ENCODE measurements at places on chromosomes 16 and 17.

- no peak for DNase-seq
These were observed 1.3 kb downstream of the NQO1 start for GRCh38 chr16:69724981-69725479.

DNA sequence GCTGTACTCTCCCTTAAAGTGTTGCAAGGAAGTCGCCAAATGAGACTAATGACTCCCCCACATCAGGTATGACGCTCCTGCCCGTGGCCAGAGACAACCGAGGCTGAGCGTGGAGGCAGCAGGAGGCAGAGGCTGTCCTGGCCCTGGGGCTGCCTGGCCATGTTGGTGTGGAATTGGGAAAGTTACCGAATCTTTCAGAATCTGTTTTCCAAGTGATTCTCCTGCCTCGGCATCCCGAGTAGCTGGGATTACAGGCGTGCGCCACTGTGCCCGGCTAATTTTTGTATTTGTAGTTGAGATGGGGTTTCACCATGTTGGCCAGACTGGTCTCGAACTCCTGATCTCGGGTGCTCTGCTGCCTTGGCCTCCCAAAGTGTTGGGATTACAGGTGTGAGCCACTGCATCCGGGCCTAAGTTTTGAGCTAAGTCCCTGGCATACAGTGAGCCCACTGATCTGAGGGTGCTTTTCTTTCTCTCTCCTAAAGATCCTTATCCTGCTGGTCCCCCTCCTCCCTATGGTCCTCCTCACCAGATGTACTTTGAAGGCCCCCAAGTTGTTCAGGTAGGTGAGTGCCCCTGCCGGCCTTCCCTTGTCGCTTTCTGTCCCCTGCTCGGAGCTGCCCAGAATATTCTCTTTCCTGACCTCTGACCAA lies 700 bp downstream of the LITAFD start:
- no peak for DNase-seq

GRCh38 chr16:66207139-66207882 lies 159.2 kb upstream of the CDH5 start:
- DNase-seq: no peak

DNA sequence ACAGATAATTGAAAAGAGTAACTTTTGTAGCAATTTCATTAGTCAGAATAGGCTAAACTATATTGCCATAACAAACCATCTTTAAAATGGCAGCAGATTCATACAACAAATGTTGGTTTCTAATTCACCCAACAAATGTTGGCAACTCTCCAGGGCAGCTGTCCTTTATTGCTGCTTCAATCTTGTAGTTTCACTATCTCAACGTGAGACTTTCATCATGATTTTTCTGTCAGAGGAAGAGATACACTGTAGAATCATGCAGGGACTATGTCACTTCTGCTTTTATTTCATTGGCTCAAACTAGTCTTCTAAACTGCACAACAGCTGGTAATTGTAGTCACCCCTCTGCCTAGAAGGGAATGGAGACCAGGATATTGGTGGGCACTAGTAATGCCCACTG lies 174.2 kb downstream of the TANC2 start:
- DNase-seq: peak; percentile 45

DNA sequence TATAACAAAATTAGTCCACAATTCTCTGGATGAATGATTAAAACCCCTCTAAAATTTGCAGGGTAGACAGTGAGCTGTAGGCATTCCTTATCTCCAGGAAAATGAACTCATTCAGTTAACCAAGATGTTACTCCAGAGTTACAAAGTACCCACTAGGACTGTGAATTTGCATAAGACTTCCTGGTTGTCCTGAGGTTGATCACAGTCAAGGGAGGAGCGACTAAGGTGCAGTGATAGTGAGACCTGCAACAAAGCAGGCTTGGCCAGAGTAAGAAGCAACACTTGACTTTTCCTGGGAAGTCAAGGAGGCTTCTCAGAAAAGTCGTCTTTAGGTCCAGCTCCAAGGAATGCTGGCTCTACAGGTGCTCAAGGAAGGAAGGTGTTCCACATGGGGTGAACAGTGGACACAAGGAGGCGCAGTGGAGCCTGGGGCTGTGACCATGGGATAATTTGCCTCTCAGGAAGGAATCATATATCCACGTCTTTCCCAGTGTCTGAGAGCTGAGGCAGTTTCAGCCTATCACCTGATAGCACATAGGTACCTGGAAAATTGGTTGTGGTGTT lies 821.1 kb upstream of the EEF2KMT start:
- no peak for DNase-seq

GRCh38 chr16:73482310-73482709 lies 434.4 kb upstream of the ZFHX3 start:
- DNase-seq: no peak

- DNase-seq: peak; percentile 38
These were observed 16.0 kb downstream of the SOX8 start for GRCh38 chr16:997440-998051.

DNA sequence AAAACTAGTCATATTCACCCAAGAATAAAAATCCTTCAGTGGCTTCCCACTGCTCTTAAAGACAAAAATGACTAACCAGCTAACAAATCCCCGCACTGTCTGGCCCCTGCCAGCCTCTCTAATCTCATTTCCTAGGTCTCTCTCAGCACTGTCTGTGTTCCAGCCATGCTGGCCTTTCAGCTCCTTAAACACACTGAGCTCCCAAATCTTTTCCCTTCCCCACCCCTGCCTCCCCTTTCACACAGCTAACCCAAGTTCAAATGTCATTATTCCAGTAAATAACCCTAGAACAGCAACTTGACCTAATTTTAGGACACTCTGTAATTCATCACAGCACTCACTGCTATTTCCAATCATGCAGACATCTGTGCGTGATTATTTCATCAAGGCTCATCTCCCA lies 7.8 kb downstream of the SHCBP1 start:
- DNase-seq: no peak

DNA sequence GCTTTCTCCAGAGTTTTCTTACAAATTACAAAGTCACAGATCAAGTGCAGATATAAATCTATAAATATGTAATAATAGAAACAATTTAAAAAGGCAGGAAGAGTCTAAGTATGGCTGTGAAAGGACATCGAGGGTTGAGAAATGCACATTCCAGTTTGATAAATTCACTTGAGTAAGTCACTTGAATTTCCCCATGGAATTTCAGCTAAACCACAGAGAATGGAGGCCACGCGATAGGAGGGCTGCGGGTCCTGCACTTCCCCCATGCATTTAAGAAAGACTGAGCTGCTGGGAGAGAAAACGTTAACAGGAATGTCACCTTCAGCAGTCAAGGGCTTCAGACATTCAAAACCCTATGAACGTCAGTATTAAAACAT lies 6.1 kb upstream of the MXRA7 start:
- peak; percentile 95 for DNase-seq
